Fibroblast of skin of left quadriceps (primary cell): ENCODE measurements at places on chromosomes 1 and 21.

DNA sequence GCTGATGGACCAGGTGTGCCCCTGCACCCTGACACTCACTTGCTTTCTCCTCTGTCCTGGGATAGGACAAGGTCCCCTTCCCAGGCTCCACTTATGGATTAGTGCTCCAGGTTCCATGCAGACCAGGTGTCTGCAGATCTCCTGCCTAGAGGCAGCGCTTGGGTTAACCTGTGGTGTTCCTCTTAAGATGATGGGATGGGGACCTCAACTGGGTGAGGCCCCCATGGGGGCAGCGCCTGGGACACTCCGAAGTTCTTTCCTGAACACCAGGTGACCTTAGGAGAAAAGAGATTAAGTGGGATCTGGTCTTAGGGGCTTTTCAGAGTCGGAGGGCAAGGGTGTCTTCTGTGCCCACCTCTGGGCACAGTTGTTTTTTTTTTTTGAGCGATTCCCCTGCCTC lies 21.2 kb downstream of the TNNT2 start:
- DNase-seq: no peak

DNA sequence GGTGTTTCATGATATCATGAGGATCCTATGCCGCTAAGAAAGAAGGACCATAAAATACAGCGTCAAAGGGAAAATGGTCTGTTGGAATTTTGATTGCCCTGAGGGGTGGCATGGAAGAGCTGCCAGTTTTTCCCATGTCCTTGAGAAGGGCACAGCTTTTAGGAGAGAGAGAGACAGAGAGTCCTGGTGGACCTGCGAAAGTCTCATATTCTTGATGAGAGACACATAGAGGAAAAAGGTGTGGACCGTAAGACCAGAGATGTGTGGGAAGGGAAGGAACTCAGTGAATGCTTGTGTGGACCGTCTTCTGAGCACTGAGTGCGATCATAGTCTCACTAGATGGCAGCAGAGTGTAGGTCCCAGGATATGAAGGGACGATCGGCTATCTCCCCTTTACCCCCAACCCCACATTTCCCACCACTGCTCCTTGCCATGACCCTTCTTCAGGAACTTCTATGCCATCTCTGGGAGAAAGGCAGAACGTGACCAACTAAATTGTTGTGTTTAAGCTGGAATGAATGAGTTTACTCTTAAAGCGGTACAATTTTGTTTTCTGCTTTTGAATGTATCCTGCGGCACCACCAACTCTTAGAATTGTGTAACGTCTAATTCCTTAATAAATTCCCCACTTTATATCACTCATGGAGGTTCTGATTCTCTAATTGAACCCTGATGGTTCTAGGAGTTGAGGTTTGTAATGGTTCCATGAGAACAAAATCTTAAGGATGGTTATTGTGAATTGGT lies 117.7 kb downstream of the CTH start:
- no peak for DNase-seq

- no peak for DNase-seq
Observed at GRCh38 chr1:17212009-17212408, 7.1 kb downstream of the PADI1 start.

GRCh38 chr1:95561346-95561745 lies 327.3 kb downstream of the RWDD3 start:
- DNase-seq: no peak

DNA sequence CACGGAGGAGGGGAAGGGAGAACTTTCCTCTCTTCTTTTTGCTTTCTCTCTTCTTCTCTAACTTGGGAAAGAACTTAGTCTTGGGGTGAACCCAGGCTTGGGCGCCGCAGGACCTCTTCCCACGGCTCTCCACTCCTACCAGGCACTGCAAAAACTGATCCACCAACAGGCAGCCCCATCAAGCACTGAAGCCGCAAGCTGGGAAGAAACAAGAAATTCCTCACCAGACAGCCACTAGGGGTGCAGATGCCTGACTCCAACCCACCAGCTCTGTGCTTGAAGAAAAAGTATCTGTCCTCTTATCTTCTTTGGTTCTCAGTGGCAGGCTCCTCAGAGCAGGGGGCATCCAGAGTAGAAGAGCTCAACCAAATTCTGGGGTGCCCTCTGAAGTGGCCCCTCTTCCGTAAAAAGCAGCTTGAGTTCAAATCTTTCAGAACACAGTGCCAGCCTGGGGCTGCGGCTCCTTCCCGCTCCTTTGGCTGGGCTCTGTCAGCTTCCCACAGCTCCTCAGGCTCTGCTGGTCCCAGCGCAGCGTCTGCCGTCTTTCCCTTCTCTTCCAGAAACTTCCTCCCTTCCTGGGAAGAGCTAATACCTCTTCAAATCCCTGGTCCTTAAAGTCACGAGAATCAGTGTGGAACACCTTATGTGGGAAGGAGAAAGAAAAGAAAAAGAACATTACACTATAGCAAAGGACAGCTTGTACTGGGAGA lies 2.4 kb downstream of the SLC41A1 start:
- no peak for DNase-seq

DNA sequence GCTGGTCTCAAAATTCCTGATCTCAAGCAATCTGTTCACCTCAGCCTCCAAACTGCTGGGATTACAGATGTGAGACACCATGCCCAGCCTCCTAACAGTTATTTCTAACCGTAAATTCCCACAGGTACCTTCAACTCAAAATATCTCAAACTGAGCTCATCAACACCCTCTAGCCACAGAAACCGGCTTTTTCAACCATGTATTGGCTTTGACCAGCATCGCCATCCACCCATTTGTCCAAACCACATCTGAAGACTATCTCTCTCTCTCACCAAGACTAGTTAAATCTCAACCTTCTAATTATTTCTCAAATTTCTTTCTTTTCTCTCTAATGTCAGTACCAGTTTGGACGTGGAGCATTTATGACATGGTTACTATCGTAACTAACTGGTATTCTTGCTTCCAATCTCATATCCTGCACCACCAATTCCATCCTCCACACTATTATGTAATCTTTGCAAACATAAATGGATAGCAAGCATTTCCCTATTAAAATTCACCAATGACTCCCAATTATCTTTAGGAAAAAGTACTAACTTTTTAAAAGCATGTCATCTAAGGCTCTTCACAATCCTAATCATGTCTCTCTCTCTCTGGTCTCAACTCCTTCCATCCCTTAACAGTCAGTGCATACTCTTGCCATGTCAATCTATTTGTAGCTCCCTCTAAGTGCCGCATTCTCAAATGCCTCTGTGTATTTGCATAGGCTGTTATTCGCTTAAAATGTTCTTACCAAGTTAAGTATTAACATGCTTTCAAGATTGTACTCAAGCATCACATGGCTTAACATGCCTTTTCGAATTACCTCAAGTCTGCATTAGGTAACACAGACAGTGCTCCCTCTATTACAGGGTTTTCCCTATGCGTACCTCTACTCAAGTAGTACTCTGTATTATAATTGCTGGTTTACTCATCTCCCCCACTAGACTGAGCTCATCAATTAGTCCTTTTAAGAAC lies 18.1 kb downstream of the RSBN1 start:
- DNase-seq: no peak

DNA sequence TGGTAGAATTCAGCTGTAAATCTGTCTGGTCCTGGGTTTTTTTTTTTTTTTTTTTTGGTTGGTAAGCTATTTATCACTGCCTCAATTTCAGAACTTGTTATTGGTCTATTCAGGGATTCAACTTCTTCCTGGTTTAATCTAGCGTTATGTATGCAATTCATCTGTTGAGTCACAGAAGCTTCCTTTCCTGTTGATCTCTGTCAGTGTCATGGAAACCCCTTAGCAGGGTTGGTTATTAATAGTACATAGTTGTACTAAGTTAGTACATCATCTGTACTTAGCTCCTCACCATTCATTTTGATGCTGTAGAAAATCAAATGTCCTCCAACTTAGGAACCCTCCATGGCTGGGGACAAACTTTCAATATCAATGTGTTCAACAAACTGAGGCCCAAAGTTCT lies 51.0 kb upstream of the BARHL2 start:
- no peak for DNase-seq

- DNase-seq: no peak
Observed at GRCh38 chr1:182172699-182173098, 111.2 kb upstream of the ZNF648 start.

GRCh38 chr1:233569636-233570035 lies 44.3 kb upstream of the KCNK1 start:
- peak; percentile 13 for DNase-seq

GRCh38 chr1:153535242-153536011 lies at the start of gene S100A6:
Gene S100A6 (minus strand): TSS chr1:153535991. CDS start chr1:153535339, 652 bp downstream.
- DNase-seq: no peak

- no peak for DNase-seq
Observed at GRCh38 chr1:59714966-59715365, 99.8 kb upstream of the HOOK1 start.

GRCh38 chr21:34801519-34802132 lies 132.8 kb downstream of the CLIC6 start:
- no peak for DNase-seq

DNA sequence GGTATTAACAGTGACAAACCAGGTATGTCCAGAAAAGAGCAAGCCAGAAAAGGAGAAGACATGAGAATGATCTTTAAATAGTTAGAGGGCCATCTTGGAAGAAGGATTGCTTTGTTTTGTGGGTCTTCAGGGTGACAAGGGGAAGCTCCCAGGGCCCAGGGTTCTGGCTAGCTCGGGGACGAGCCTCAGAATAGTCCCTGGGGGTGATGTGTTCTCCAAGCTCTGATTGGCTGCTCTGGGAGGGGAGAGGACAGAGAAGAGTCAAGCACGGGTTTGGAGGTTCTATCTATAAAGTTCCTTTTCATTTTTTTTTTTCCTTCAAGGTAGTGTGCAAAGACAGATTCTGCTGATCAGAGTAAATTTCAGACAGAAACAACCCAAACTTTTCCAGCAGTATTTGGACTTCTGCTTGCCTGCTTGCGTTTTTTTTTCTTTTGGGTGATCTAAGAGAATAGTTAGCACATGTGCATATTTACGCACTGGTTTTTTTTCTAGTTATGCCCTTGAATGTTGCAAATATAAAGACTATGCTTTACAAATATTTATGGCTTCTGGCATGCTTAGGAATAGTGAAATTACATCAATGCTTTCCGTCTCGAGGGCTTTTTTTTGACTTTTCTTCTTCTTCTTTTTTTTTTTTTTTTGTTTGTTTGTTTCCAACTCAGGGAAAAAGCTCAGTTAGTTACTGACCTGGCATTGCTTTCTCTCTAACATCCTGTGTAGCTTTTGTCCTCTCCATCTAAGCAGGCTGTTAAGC lies 59.7 kb downstream of the ROR1 start:
- no peak for DNase-seq

- DNase-seq: no peak
Observed at GRCh38 chr21:42561762-42562650, 48.4 kb downstream of the SLC37A1 start.

DNA sequence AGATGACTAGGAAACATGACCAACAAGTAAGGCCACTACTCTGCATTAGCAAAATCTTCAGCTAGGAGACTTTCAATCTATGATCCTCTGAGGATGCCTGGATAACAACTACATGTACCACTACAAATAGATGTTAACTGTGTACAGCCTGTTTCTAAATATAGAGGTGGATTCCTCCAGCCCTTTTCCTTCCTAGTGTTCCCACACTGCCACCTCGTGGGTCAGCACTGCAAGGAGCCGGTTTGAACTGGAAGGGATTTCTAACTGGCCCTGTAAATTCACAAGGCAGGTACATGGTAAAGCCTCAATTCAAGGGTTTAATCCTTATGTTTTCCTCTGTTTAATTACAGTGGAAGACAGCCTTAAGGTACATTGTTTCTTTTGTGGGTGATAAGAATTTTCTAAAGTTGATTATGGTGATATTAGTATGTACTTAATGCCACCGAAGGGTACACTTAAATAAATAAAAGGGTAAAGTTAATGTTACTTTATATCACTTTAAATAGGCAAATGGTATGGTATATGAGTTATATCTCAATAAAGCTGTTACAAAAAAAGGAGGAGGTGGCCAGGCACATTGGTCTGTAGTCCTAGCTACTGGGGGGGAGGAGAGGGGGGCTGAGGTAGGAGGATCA lies 14.4 kb downstream of the SMYD3 start:
- peak; percentile 43 for DNase-seq

GRCh38 chr1:26295194-26296138 lies 11.0 kb downstream of the UBXN11 start:
- no peak for DNase-seq

DNA sequence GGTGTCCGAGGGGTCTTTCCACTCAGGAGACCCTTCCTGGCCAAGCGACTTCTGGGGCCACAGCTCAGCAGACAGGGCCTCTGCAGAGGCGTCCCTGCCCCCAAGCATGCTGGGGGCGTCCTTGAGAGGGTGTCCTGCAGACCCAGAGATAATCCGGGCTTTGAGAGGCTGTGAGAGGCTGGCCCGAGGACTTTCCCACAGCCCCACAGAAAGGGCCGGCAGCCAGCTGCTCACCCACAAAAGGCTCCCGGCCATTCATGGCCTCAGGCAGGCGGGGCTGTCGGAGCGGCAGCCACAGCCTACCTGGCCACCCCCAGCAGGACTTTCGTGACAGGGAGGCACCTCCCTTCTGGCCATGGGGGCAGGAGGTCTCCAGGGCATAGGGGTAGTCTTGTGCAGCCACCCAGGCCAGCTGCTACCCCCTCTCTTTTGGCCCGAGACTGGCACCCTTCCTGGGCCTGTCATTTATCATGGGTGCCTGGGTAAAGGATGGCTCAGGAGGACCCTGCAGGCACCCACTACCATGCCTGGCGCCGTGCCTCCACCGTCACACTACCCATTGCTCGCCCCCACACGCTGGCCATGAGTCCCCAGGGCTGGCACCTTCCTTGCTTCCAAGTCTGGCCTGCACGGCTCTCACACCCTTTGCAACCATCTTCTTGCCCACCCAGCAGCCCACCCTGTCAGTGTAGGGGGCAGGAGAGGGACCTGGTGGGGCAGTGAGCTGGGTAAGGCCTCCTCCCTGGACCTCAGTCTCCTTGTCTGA lies 11.1 kb upstream of the TNFRSF14 start:
- DNase-seq: no peak

- no peak for DNase-seq
Observed at GRCh38 chr21:24671901-24672300, 935.4 kb downstream of the MRPL39 start.

DNA sequence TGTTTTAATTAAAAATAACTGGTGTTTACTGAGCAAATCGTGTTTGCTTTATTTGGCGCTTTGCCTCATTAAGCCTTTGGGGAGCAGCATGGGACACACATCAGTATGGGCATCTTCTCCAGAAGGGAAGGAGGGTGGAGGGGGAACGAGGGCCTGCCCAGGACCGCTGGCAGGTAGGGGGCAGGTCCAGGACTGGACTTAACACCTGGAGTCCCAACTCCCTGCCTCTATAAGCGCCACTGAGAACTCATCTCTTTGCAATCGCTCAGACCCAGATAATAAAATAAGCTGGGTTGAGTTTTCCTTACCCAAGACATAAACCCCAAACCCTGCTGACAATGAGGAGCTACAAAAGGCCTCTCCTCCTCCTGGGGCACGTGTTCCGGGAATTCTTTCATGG lies 15.1 kb downstream of the ABCG1 start:
- no peak for DNase-seq

DNA sequence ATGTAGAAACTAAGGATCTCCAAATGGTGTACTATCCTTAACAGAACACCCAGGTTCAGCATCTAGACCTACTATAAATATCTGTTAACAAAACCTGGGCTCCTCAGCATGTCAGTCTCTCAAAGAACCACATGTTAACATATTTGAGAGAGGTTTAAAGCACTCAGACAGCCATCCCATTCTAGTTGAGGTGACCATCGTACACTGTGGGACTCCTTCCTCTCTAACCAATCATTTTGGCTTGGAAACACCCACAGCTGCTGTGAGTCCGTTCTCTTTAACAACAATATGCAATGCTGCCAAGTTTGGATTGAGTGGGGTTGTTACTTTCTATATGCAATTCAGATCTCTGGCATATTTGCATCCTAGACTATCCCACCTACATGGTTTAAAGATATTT lies 105.8 kb downstream of the MRPL39 start:
- DNase-seq: no peak

- DNase-seq: no peak
Observed at GRCh38 chr1:216422821-216423520, at the start of gene USH2A. Gene USH2A (minus strand): TSS chr1:216423448. CDS start chr1:216422336, 1,112 bp downstream.
